ENCODE measurements at places on chromosomes 7 and 10.

DNA sequence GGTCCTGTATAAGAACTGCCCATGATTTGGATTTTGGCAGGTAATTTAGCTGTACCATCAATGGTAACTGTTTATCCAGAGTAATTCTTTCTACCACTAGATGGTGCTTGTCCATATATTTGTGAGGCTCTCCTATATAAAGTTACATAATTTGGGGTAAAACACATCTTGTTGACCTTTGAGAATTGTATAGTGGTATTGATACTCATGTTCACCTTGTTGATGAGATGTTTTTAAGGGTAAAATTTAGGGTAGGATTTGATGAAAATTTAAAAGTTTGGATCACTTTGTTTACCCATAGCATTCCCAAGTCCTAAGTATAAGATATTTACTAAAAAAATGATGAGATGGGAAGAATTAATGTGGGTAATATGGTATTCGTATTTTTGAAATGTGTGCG lies 31.6 kb downstream of the ST7 start:
- peak; percentile 78 for DNase-seq

GRCh38 chr7:118492466-118492865 lies 268.0 kb downstream of the ANKRD7 start:
- peak; percentile 96 for DNase-seq

GRCh38 chr7:18352339-18353255 lies 143.0 kb upstream of the HDAC9 start:
- peak; percentile 74 for DNase-seq

GRCh38 chr7:139602143-139602722 lies 78.7 kb downstream of the CLEC2L start:
- peak; percentile 43 for DNase-seq

- no peak for DNase-seq
These were observed 35.8 kb upstream of the GNAI1 start for GRCh38 chr7:80098795-80099194.

GRCh38 chr10:30781670-30782121 lies 152.1 kb upstream of the LYZL2 start:
- peak; percentile 17 for DNase-seq

GRCh38 chr7:122970740-122971725 lies 24.5 kb downstream of the TAS2R16 start:
- no peak for DNase-seq

DNA sequence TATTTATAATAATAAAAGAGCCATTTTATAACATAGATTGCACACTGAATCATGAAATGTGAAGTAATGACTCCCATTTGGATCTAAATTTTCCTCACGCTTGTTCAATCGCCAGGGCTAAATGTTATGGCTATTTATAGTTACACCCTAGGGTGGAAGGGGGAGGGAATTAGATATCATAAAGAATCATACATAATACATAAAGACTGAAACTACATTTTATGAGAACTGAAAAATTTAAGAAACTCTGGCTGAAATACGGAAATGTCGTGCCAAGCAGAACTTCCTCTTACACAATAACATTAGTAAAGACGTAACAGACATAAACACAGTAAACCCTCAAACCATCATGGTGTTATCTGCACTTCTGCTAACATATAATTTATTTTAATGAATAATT lies 327.5 kb upstream of the PHF14 start:
- DNase-seq = no peak

GRCh38 chr7:153682628-153683027 lies 369.6 kb upstream of the DPP6 start:
- no peak for DNase-seq

- DNase-seq = no peak
These were observed 517.8 kb upstream of the CELF2 start for GRCh38 chr10:10499839-10500238.

GRCh38 chr7:156067156-156067555 lies 254.9 kb upstream of the SHH start:
- DNase-seq = no peak

- no peak for DNase-seq
These were observed 67.6 kb downstream of the ITGA8 start for GRCh38 chr10:15652117-15652516.

- DNase-seq = no peak
These were observed 1.1 kb upstream of the DDX21 start for GRCh38 chr10:68954904-68955303.

GRCh38 chr10:28797904-28798371 lies 120.6 kb downstream of the BAMBI start:
- no peak for DNase-seq

DNA sequence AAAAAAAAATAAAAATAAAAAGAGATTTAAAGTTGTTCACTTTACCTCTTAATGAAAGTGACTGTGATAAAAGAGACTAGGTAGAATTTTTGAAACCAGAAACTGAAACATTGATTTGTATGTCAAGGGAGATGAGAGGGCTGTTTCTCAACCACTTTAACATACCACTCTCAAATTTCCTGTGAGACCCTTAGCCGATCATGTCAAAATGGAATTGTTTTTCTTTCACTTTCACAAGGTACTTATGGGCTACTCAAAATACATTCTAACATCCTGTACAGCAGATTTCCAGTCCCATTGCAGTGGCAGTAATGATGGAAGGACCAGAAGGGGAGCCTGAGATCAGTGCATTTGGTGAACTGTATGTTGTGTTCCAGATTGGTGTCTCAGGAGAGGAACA lies 261.2 kb downstream of the PPP1R3A start:
- no peak for DNase-seq

DNA sequence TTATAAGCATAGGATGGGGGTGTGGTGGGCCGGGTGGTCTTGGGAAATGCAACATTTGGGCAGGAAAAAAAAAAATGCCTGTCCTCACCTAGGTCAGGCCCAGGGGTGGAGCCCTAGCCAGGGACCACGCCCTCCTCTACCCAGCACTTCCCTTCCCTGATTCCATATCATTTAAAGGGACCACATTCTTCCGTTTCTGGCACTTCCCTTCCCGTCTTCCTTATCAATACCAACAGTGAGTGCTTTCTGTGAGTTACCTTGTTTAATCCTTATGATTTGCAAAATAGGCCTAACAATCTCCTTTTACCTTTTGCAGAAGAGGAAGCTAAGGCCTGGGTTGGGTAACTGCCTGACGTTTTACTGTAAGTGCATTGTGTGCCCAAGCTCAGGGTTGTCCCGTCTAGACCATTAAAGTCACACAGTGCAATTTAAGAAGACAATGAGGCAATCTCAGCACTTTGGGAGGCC lies 16.7 kb upstream of the C10orf95 start:
- DNase-seq = no peak

DNA sequence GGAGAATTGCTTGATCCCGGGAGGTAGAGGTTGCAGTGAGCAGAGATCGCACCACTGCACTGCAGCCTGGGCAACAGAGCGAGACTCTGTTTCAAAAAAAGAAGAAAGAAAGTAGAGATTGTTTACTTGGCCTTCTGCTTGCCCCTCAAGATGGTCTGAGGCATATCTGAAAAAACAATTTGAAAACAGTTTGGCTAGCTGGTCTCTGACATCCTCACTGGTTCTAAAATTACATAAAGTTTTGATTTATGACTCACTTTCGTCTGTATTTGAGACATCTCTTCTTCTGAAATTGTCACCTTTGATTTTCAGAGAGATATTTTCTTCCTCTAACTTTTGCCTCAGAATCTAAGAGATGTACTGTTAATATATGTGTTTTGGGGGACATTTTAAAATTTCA lies 49.6 kb upstream of the HELLS start:
- DNase-seq = no peak

- no peak for DNase-seq
These were observed 12.7 kb downstream of the SCIN start for GRCh38 chr7:12583176-12583575.

- peak; percentile 26 for DNase-seq
These were observed 27.8 kb downstream of the A1CF start for GRCh38 chr10:50857579-50857978.

- DNase-seq = no peak
These were observed 12.5 kb upstream of the POM121L12 start for GRCh38 chr7:53022893-53023292.

- DNase-seq = no peak
These were observed 520.5 kb downstream of the GLRX3 start for GRCh38 chr10:130656582-130657133.

GRCh38 chr7:92997152-92997551 lies 120.6 kb downstream of the SAMD9 start:
- DNase-seq = no peak

- DNase-seq = peak; percentile 70
These were observed 39.5 kb upstream of the GJD4 start for GRCh38 chr10:35565602-35566081.

DNA sequence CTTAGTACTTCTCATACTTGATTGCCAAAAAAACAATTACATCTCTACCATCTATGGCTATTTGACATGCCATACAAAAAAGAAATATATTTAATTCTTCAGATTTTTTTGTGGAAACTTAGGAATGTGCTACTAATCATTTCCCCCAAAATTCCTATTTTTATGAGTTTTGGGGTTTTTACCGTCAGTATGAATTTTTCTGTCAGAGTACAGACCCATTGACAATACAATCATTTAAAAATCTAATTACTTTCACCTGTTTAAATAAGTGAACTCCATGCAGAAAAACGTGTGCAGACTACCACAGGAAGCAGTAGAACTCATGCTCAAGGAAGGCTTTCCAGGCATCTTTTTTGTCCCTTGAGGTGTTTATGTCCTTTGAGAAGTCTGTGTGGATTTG lies 48.8 kb upstream of the FOXP2 start:
- no peak for DNase-seq

DNA sequence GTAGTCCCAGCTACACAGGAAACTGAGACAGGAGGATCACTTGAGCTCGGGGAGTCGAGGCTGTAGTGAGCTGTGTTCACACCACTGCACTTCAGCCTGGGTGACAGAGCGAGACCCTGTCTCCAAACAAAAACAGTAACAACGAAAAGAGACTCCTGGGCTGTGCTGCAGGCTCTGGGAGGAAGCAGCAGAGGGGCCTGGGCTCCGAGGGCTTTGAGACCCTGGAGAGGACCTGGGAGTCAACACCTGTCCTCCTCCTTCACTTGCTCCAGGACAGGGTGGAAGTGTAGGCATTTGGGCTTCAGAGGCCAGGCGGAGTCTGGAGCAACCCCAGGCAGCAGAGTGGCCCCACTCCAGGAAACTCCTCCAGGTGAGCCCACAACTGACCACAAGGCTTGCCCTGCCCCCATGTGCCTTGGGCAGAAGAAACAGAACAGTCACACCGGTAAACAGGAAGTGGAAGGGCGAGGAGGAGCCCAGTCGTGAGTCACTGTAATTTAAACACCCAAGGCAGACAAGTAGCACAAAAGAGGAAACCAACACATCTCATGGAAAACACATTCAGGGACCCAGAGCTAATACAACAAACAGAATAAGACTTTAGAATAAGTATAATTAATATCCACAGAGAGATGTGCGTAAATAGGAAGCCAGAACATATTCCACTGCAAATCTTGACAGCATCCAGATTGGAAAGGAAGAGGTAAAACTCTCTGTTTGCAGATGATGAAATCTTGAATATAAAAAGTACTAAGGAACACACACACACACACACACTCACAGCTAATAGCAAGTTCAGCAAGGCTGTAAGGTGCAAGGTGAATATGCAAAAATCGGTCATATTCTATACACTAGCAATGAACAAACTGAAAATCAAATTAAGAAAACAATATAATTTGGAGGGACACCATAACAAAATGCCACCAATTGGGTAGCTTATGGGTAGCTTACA lies 20.5 kb upstream of the RASGEF1A start:
- DNase-seq = no peak

DNA sequence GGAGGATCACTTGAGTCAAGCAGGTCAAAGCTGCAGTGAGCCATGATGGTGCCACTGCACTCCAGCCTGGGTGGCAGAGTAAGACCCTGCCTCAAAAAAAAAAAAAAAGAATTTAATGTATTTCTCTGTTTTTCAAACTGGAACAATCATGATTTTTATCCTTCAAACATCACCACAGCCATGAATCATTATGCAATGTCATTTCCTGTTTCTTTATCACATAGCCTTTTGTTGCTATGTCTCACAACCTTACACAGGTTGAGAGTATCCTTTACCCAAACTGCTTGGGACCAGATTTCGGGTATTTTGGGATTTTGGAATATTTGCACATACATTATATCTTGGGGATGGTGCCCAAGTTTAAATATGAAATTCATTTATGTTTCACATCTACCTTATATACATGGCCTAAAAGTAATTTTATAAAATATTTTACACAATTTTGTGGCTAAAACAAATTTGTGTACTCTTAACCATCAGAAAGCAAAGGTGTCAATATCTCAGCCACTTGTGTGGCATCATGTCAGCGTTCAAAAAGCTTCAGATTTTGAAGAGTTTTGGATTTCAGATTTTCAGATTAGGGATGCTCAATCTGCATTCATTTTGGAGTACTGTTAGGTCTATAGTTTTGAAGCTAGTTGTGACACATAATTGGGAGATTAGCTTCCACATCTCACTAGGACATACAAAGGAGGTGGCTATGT lies 8.2 kb downstream of the NT5C3A start:
- DNase-seq = no peak

GRCh38 chr7:136446751-136447150 lies 421.7 kb upstream of the CHRM2 start:
- no peak for DNase-seq

GRCh38 chr10:128295003-128295402 lies 168.8 kb upstream of the MKI67 start:
- DNase-seq = no peak

- DNase-seq = no peak
These were observed 327.9 kb upstream of the SORCS1 start for GRCh38 chr10:107492389-107492788.

GRCh38 chr7:138974675-138975292 lies 6.4 kb downstream of the KIAA1549 start:
- no peak for DNase-seq

DNA sequence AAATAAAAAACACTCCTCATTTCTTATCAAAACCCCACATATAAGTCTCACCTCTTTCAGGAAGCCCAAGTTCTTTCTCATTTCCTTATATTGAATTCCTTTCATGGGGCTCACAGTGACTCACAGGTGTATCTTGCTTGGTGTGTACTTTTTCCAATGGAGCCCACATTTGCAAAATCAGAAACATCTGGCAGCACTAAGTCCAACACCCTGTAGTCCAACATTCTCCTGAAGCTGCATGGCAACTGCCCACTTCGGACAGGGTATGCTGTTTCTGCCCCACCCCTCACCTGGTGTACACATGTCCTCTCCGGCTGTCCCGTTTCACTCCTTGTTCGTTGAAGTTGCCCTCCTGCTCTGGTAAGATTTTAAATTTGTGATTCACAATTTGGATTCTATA lies 544.1 kb downstream of the SORCS3 start:
- DNase-seq = no peak

DNA sequence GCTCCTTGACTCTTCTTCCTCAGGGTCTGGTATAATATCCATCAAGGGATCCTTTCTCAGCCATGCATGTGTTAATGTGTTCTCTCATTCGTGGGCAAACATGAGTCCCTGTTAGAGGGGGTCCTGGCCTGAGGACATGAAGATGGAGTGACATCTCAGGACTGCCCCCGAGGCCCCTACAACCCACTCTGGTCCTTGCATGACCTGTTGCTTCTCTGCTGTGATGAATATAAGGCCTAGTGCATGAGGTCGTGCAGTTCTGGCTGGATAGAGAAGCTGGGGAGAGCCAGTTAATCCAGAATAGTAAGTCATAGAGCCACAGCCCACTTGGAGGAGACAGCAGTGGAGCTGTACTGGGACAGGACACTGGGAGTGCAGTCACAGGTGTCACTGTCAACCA lies 4.6 kb upstream of the VWC2 start:
- no peak for DNase-seq

Measured in cerebellar cortex (tissue), 1 donor.